CD4-positive, alpha-beta T cell treated with Interleukin-21 for 1 hour (primary cell): ENCODE measurements at places on chromosomes 1 and 21.

DNA sequence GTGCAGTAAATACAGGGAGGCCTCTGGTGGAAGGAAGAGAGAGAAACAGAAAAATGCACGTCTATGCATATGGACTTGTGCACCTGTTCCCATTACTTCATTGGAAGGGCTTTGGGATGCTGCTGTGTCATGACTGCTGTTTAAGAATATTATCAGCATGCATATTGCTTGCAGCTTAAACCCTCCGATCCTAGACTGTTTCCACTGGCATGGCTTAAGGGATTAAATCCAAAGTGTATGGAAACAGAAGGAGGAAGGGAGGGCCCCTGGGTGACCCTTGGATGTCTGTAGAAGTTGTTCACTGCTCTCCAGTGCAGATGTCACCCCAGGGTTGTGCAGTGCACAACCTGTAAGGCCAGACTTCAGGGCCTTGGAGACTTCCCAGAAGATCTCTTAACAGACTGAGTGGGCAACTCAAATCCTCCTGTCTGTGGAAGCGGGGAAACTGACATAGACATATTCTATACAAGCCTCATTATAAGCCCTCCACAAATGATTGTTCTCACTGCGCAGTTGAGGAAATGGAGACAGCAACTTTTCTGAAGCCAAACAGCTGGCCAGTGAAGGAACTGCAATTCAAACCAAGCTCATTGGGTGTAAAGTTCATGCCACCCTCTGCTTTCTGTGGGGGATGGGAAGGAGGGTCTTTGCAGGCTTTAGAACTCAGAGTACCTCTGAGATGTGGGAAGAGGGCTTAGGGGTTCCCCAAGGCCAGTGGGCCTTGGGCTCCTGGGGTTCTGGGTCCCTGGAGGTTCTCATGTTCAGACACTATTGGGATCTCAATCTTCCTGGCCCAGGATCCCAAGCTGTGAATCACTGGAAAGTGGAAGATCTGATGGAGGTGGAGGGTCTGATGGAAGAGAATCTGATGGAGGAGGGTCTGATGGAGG is 73.8 kb downstream of the UMODL1 start:
- DNase-seq = no peak

- DNase-seq = no peak
Observed at GRCh38 chr1:24410750-24411149, 2.8 kb downstream of the STPG1 start.

GRCh38 chr1:229596925-229597699 is 28.8 kb downstream of the TAF5L start:
- no peak for DNase-seq

DNA sequence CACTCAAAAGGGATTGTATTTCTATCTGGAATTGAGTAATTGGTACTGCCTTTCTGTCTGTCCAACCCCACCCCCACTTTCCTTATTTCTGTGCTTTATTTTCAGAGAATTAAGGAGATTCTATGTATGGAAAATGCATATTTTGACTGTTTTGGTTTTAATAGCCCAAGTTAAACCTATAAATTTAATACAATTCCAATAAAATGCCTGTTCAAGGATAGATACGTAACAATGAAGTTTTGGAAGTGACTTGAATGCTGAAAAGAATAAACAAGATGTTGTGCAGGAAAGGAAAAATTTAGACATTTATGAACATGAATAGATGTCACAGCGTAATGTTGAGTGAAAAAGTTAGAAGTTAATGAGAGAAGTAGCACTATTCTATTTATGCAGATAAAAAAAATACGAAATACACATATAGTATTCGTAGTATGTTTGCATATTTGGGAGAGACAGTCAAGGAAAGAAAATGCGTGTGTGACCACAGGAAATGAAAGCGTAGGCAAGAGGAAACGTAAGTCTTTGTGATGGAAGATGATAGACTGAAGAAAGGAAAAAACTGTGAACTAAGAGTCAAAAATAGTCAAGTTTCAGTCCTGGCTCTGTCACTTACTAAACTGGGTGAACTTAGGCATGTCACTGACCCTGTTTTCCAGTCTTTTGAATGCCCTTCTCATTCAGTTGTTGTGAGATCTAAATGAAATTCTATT is 62.1 kb downstream of the MEF2D start:
- DNase-seq = no peak

DNA sequence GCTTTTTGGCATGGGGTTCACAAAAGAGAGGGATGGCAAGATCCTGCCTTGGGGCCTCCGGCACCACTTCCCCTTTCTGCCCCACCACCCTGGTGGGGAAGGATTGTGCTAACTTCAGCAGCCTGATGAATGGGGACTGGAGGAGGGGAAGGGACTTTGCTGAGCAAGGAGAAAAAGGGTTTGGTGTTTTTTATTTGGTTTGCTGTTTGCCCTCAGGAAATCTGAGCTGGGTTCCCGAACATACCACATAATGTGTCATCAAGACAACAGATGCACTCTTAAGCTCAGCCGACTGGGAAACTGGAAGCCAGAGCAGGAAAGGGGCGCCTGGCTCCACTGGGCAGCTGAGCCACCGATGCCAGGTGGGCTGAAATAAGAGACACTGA is 19.8 kb downstream of the OLFML2B start:
- DNase-seq = no peak

DNA sequence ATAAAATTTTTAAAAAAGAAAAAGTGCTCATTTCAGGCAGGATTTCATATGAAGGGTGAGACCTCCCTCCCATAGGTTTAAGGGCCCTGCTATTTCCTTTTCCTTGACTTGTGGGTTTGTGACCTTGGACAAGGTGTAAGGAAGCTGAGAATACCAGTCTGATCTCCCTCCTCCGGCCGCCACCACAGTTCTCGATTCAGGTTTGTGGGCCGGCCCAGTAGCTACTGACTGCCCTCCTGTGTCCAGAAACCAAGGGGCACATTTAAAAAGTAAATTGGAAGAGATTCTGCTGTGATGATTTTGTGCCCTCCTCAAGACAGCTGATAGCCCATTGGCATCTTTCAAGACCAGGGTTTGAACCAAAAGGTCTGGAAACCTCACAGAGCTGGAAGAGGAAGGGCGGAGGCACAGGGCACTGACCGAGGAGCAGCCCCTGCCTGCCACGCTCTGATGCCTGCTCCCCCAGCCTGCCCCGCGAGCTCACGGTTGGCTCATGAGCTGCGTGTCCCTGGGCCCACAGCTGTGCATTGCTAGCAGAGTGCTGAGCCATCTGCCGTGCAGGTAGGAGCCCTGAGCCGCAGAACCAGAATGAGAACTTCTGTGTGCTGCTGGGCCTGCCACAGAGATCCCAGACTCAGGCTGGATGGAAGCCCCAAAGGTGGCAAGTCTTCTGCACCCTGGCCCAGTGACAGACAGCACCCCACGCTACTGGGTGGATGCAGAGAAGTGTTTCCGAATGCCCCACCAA is 348.7 kb downstream of the NPHP4 start:
- no peak for DNase-seq

GRCh38 chr1:103942029-103942428 is 192.3 kb downstream of the AMY1C start:
- no peak for DNase-seq

DNA sequence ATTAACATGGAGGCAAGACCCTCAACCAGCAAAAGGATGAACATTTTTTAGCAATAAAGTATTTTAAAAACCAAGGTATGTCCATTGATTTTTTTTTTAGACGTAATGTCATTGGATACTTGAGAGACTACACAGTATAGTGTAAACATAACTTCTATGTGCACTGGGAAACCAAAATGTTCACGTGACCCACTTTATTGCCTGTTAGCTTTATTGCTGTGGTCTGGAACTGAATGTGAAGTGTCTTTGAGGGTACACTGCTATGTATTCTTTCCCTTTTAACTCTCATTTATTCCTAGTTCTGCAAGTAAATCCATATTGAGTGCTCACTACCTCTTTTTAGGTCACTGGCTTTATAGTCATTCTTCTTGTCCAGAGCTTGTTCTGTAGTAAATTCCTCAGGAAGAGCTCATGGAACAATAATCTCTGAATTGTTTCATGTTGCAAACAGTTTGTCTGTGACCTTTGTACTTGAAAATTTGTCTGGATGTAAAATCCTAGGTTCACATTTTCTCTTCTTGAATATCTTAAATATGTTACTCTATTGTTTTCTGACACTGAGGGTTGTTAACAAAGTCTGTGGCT is 20.6 kb downstream of the ABCD3 start:
- DNase-seq = no peak

GRCh38 chr1:231359113-231359512 is 21.0 kb downstream of the SPRTN start:
- no peak for DNase-seq

GRCh38 chr21:44424608-44425306 is 30.6 kb upstream of the LRRC3 start:
- no peak for DNase-seq

DNA sequence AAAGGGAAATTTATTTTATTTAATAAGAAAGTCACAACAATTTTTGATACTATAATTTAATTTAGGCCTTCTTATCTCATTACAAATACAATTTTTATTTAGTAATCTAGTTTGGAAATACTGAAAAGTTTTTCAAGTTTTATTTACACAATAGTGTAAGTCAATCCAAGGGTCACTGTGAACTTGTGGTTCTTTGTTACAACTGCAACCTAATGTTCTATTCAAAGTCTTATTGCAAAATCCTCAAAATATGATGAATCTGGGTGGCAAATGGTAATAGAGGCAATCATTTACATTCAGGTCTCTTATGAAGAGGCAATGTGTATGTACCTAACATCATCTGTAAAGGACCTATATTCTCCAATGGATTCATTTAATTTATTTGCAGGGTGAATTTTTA is 421.2 kb downstream of the DPYD start:
- DNase-seq = no peak

DNA sequence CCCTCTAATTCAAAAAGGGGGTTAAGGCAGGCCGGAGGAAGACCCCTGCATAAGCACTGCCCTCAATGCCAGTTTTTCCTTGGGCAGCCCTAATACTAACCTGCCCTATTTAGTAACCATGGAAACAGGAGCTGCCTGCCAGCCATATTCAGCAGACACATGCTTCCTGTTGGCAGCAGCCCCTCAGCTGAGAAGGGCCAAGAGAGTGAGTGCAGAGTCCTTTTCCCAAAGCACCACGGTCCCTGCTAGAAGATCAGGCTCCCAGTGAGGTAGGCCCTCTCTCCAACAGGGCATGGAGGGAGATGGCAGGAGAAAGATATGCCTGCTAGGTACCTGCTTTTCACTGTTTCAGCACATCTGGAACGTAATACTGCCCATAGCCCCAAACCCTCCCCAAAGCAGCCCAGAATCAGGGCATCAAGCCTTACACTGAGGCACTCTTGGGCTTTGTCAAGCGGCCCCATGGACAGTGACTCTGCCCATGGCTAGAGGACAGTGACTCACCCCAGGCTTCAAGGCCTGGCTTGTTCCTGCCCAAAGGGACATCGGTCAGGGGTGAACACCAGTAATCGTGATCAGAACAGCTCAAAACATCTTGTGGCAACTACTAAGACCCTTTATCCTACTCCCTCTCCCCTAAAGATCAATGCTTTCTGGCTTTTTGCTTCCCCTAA is 64.5 kb downstream of the BCAR3 start:
- no peak for DNase-seq

DNA sequence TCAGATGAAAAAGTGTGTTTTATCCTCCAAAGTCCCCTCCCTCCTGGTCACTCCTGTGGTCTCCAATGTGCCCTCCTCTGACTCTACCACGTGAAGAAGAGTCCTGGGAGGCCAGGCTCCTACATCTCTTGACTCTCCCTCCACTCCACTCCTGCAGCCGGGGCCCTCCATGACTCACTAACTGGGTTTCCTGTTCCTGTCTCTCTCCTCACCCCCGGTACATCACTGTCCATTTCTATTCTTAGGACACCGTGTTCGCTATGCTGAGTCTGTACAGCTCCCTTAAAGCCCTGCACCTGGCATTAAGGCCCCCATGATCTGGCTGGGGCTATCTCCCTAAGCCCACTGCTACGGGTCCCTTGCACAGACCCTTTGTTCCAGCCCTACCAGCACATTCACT is 93.4 kb downstream of the BCAR3 start:
- no peak for DNase-seq

- no peak for DNase-seq
Observed at GRCh38 chr1:196638466-196638865, 13.4 kb upstream of the CFH start.

GRCh38 chr1:162292422-162292849 is 84.2 kb downstream of the SPATA46 start:
- DNase-seq = no peak

- no peak for DNase-seq
Observed at GRCh38 chr1:184483101-184483683, 96.4 kb downstream of the C1orf21 start.

- DNase-seq = no peak
Observed at GRCh38 chr1:225917101-225917500, 6.9 kb downstream of the PYCR2 start.

GRCh38 chr1:33152685-33153432 is 29.0 kb downstream of the TRIM62 start:
- DNase-seq = no peak

GRCh38 chr1:170634824-170635410 is 29.0 kb upstream of the PRRX1 start:
- no peak for DNase-seq

DNA sequence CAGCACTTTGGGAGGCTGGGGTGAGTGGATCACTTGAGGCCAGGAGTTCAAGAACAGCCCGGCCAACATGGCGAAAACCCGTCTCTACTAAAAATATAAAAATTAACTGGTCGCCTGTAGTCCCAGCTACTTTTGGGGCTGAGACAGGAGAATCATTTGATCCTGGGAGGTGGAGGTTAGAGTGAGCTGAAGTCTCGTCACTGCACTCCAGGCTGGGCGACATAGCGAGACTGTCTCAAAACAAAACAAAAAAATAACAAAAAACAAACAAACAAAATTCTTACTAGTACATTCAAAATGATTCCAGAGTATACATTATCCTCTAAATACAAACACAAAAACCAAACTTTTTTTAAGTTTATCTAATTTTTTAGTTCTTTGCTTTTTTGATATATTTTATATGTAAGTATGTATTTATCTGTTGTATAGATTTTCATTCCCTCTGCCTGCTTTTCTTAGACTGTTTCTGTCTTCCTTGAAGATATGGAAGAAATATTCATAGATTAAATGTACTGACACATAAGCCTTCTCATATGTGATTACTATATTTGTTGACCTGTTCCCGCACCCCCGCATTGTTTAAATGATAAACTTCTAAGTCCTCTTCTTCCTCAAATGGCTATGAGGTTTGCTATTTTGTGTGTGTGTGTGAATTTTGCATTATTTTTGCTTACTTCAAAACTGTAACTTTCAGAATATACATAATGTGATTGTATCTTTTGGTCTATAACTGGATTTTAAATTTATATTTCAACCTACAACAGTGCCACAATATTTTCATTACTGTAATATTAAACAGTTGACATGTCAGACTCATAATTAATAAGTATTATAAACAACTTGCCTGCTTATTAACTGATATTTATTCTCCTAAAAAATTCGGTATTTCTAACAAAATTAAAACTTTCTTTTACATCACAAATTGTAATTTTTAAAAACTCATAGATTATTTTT is 1674.1 kb upstream of the B3GALT2 start:
- DNase-seq = no peak
